ENCODE measurements at places on chromosomes 16 and 17.

DNA sequence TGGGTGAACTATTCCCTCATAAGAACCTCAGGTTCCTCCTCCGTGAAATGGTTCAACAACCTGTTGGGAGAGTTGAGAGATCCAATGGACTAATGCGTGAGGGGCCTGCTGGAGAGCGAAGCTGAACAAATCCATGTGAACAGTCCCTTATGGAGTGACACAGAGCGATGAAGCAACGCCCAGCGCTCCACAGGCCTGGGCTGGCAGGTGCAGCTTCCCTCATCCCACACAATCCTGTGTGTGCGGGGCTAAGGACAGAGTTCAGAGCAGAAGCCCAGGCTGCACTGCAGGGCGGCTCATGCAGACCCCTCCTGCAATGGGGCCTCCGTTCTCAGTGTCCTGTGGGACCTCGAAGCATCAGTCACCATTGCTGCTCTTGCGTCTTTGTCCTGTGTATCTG, 90.4 kb downstream of the KCNJ12 start:
- DNase-seq, result no peak

- DNase-seq, result no peak
Observed at GRCh38 chr16:31113121-31114120, 4.0 kb upstream of the KAT8 start.

GRCh38 chr16:4414187-4414917, 2.0 kb downstream of the CORO7 start:
- DNase-seq, result no peak

DNA sequence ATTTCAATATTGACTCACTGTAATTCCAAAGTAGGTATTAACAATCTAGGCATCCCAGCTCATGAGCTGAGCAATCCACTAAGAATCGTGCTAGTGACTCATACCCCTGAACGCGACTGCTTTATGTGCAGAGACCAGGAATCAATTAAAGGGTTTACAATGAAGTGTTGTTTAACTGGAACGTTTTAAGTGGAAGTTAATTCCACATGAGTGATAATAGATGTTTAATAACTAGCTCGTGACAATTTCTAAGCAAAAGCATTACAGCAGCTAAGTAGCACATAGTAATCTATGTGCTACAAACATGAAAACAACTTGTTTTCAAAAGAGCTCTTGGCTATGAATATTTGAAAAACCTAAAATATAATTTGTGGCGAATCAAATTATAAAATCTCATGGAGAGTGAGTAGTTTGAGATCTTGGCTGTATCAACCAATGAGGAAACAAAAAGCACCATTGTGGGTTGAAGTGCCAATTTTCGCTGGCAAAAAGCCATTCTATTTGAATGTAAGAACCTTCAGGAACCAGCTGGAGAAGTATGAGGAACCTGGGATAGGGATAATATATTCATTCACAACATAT, 9.4 kb downstream of the GJC1 start:
- peak; percentile 84 for DNase-seq

DNA sequence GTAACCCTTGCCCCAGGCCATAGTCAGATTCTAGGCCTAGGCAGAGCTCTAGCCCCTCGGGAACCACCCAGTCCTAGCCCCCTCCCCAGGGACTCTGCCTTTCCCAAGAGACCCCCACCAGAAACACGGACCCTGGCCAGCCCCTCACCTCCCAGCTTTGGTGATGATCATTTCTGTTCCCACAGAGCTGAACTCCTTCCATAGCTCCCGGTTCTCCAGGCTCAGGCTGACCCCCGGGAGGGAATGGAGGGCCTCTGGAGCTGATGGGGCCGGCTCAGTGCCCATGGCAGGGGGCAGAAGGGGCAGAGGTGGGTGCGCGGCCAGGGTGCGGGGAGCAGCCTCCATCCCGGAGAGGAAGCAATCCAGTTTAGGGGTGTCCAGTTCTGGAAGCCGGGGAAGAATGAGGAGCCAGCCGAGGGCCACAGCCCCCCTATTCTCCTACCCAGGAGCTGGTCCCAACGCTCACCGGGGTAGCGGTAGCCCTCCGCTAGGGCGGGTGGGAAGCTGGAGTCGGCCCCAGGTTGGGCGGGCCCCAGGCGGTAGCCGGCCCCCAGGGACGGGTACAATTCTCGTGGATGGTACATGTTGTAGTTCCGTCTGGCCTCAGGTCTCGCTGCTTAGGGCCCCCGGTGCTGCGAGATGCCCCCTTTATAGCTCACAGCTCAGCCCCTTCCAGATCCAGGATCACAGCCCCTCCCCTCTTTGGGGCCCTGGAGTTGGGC, 953 bp downstream of the TBX6 start:
- DNase-seq, result no peak

- DNase-seq, result no peak
Observed at GRCh38 chr16:27404163-27404823, 2.3 kb downstream of the IL21R start.

- DNase-seq, result no peak
Observed at GRCh38 chr17:61908292-61909037, 19.3 kb downstream of the INTS2 start.

- DNase-seq, result no peak
Observed at GRCh38 chr17:50563092-50563511, 2.6 kb downstream of the CACNA1G start.

GRCh38 chr16:3149630-3150345, 15.0 kb downstream of the ZNF213 start:
- DNase-seq, result peak; percentile 68

DNA sequence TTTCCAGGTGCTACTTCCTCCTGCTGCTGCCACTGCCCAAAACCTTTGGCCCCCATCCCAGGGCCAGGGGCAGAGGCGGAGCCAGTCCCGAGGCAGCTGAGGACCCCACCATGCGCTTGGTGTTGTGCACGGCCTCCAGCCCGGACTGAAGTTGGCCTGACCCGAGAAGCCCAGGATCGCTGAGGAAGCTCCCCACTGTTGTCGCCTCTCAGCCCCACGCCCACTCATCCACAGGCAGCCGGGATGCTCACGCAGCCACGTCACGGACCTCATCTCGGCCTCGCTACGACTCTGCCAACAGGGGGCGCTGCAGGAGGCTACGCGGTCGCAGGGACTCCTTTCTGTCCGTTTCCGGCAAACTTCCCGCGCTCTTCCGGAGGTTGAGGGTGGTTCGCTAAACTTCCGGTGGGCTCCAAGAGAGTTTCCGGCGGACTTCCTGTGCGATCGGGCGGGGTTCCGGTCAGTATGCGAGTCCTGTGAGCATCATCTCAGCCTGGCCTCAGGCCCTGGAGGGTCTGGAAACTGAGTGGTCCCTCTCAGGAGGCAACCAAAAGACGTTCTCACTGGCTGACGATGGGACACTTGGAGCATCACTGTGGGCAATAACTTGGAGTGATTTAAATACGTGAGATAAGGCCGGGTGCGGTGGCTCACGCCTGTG, 12.4 kb downstream of the ZG16B start:
- peak; percentile 53 for DNase-seq

- DNase-seq, result no peak
Observed at GRCh38 chr16:57892447-57893096, 78.4 kb downstream of the CNGB1 start.

- DNase-seq, result no peak
Observed at GRCh38 chr16:84600343-84601229, 17.3 kb downstream of the COTL1 start.

- DNase-seq, result peak; percentile 60
Observed at GRCh38 chr17:75861927-75862317, 6.8 kb upstream of the WBP2 start.

DNA sequence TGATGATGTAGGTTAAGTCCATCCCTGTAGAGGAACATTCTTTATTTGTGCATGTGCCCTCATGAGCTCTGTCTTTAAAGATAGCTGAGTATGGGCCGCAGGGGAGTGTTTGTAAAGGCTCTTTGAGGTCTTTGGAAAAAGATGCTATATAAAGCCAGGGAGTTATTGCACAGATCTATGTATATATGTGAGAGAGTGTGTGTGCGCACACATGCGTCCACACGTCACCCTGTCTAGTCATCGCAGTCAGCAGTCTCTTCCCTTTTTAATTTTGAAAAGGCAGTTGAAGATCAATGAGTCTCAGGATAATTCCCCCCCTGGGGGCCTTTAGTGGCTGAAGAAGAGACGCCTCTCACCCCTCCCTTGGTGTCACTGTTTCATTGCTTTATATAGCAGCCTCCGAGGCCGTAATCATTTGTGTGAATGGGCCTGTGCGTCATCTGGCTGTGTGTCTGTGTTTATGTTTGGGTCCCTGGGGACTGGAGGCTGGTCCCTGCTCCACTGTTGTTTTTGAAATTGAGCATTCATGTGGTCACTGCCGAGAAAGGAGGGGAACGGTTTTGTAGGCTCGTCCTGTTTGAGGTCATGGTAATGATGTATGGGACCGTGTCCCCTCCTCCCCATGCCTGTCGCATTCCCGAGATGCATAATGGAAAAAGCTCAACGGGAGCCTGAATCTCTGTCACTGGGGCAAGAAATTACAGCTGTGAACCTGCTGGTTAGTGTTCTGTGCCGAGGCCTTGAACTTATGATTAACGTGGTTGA, 143.9 kb downstream of the SNX29 start:
- no peak for DNase-seq

DNA sequence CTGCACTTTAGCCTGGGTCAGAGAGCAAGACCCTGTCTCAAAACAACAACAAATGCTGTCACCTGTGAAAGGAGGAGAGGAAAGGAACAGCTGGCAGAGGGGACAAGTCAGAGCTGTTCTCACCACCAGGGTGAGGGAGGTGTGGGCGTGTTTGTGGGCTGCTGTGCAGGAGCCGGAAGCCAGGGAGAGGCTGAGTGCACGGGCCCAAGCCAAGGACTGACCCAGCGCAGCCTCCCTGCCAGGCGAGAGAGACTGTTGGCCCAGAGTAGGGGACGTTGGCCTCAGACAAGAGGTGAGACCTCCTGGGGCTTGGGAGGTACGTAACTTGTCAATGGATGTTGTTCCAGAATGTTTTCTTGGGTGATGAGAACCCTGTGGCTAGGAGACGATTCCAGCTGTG, 10.7 kb downstream of the SPNS2 start:
- no peak for DNase-seq

GRCh38 chr16:67857547-67858233, 10.2 kb upstream of the CENPT start:
- DNase-seq, result peak; percentile 94

DNA sequence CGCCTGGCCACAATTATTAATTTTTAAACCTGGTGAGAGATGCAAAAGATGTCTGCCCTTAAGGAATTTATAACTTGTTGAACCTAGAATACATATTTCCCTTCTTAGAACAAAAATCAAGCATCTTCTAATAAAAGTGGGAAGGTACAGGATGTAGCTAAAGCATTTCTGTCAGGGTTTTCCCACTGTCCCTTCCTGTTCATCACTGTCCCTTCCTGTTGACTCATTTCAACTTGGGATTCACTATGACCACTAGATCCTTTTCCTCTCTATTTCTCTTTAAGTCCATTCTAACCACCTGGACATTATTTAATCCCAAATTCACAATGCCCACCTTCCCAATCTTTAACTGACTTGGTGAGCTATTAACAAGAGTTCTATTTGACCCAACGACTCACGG, 33.9 kb upstream of the CDRT4 start:
- DNase-seq, result no peak

GRCh38 chr16:82783933-82784572, 157.3 kb downstream of the CDH13 start:
- no peak for DNase-seq

- DNase-seq, result no peak
Observed at GRCh38 chr16:60318486-60318885, 1584.4 kb upstream of the GOT2 start.

DNA sequence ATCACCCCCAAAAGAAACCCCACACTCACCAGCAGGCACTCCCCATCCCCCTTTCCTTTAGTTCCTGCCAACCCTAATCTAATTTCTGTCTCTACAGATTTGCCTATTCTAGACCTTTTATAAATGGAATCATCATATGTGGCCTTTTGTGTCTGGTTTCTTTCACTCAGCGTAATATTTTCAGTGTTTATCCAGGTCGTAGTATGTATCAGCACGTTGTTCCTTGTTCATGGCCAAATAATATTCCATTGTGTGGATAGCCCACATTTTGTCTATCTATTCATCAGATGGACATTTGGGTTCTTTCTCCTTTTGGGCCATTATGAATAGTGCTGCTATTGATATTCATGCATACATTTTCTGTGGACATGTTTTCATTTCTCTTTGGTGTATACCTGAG, 73.6 kb downstream of the OR1D5 start:
- no peak for DNase-seq

- DNase-seq, result no peak
Observed at GRCh38 chr16:59567496-59567895, 833.4 kb upstream of the GOT2 start.
